ENCODE measurements at places on chromosomes 11 and 22.

- no peak for DNase-seq
These were observed 120.9 kb downstream of the ME3 start for GRCh38 chr11:86551288-86552092.

DNA sequence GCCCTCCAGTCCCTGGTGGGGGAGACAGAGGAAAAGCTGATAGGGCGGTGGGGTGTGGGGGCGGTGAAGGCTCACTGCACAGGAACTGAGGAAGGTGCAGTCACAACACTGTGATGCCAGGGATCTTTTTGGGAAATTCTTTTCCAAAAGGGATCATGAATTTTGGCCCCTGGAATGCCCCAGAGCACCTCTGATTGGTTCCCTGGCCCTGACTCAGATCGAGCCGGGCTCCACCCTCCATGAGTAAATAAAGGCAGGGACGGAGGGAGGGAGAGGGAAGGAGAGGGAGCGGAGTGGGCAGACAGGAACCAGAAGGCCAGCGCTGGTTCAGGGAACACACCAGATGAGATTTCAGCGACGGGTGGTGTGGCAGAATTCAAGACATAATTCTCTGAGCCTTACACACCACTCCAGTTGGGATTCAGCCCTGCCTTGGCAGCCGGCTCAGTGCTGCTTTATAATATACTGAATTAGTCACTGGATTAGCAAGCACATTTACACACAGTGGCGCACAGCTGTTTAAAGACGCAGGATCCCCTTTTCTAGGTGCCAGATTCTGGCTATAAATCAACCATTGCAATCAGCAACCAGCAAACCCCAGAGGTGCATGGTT lies 80.3 kb downstream of the ETS1 start:
- DNase-seq: peak; percentile 61

DNA sequence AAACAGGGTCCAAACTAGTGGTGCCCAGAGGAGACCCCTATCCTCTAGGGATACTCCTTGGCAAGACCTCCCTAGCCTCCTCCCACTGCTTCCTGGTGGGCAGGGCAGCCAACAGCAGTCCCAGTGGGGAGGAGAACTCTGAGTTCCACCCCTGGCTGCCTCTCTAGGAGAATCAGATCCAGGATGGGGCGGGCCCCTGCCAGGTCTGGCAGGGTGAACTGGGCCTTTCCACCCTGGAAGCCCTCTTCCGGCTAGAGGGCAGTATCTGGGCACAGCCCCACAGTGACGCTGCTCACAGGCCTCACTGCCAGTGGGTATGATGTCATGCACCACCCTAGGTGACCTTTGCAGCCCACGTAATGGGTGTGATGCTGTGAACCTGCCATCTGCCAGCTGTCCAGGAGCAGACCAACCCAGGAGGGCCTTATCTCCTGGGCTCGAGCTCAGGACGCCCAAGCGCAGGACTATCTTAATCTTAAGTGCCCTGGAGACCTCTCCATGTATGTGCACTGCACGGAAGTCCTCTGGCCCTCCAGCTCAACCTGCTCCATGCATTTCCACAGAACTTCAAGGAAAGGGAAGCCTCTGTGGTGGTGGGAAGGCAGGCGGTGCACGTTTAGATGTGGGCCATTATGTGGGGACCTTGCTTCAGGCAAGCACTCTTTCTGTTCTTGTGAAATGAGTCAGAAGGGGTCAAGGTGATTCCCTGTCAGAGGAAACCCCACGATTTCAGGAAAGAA lies 31.8 kb upstream of the FCHSD2 start:
- DNase-seq: no peak

DNA sequence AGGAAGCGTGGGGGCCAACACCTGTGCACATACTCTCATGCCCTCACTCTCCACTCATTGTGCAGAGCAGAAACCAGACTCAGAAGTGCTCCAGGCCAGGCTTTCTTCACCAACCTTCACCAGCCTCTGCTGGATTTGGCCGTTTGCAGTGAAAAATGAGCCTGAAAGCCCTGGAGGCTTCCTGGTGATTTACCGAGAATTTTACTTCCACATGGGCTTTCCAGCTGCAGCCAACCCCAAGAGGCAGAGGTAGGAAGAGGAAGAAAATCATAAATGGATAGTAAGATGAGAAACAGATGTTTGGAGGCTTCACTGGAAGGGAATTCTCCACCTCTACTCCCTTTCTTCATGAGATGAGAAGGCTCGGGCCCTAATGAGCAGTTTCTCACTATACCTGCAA lies 155.4 kb downstream of the ETS1 start:
- no peak for DNase-seq
